Stimulated activated CD4-positive, alpha-beta T cell treated with anti-CD3 and anti-CD28 coated beads, Interleukin-15, amount 100 ng/mL, for 1 hour (primary cell): ENCODE measurements at places on chromosomes 2 and 18.

- DNase-seq = no peak
These were observed 93.5 kb upstream of the MGAT4A start for GRCh38 chr2:98824256-98825019.

GRCh38 chr18:48565105-48565504 lies 26.3 kb downstream of the CTIF start:
- no peak for DNase-seq

DNA sequence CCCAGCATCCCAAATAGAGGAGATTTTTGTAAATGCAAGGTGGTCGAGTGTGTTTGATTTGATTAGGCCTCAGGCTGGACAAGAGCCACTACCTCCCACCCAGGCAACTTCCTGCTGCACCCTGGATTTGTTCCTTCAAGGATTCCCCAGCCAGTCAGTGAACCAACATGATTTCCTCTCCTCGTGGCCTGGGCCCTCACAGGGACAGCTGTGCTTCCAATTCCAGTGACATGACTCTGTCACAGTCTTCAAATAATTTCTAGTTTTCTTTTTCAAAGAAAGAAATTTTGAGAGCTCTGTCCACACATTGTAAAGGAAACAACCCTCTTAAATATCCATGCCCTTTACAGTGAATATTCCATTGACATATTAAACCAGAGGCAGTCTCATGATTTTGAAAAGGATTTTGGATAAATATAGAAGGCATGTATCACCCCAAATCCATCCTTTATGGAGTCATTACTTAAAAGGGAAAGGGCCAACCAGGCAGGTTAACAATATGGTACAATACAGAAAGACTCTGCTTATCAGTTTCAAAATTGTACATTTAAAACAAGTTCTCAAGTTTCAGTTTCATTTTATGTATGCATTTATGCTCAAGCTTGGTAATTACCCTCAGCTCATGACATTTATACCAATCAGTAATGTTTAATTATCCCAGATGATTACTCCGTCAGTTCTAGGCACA lies 121.3 kb upstream of the FOSL2 start:
- no peak for DNase-seq

DNA sequence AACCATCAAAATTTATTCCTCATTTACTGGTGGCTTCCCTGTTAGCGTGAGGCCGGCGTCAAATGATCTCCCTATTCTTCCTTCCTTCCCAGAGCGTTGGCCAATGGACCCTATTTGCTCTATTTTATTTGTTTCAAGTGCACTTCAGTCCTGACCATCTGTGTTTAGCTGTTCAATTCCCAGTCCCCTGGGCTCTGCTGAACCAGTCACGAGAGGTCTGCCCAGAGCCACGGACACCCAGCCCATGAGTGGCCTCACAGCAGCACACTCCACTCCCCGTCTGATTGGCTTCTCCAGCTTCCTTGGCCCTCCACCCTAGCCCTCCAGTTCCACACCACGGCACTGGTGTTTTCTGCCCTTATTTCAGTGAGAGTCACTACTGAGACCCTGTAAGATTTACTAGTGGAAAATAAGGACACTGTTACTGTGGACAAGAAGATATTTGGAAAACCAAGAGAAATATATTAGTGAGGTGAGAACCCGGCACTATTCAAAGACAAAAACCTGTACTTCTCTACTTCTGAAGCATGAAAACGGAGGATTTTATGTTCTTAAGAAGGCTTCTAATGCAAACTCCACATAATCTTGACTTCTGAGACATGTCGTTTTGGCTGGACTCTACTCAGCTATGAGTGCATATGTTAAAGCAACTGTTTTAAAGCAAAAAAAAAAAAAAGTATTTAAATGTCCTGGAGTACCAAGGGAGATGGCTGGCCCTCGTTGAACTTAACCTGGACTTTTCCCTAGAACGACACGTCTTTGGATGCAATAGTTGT lies 86.6 kb downstream of the COL6A3 start:
- DNase-seq = no peak

GRCh38 chr2:27716301-27717069 lies 52.8 kb downstream of the SLC4A1AP start:
- no peak for DNase-seq

- no peak for DNase-seq
These were observed 61.8 kb upstream of the EFEMP1 start for GRCh38 chr2:55985406-55985805.

- no peak for DNase-seq
These were observed 198.6 kb downstream of the LRP1B start for GRCh38 chr2:141932261-141932660.

GRCh38 chr2:28398101-28398834 lies 5.6 kb downstream of the FOSL2 start:
- no peak for DNase-seq

GRCh38 chr2:70347831-70348230 lies 46.0 kb upstream of the FAM136A start:
- DNase-seq = no peak

GRCh38 chr2:60641811-60642788 lies 88.6 kb upstream of the BCL11A start:
- no peak for DNase-seq

- DNase-seq = peak; percentile 50
These were observed 308.9 kb downstream of the PDE11A start for GRCh38 chr2:177763531-177764265.

DNA sequence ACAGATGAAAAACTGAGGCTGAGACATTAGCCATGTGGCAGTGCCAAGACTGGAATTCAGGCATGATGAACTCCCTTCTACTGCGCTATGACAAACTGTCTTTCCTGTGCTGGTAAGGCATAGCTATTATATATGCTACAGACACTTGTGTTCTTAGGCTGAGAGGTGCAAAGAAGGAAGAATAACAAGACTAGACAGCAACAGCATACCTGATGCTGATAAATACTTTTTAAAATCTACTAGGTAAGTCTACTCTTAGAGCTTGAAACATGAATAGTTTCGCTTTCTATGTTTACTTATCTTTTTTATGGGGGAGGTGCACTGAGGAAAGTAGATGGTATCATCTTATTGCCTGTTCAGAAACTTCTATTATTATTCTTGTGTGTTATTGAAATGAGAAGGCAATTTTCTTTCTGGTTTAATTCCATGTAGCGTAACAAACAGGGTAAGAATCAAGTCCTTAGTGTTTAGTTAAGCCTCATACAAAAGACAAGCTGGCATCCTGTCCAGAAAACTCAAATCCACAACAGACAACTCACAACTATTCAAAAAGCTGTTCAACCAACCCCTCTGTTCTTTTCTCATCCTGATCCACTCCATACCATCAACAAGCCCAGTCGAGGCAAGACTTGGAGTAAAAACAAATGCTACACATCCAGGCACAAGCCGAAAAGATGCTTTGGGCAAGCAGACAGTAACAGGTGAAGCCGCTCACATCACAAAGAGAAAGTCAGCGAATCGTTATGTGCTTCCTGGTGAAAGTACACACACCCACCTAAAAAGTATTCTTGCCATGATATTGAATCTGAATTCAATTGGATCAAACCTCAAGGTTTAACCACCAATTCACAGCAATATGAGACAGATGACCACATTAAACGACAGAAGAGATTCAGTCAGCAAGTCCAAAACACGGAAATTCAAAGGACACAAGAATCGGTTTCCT lies 1.5 kb downstream of the TTC32 start:
- DNase-seq = no peak

DNA sequence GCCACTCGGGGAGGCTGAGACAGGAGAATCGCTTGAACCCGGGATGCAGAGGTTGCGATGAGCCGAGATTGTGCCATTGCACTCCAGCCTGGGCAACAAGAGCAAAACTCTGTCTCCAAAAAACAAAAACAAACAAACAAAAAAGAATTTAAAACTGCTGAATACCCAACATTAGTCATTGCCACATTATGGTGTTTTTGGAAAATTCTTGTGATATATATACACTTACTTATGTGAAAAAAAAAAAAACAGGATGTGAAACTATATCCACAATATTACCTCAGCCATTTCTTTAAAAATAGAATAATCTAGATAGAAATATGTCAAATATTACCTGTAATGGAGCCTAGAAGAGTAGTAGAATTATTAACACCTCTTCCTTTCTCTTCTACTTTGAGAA lies 288.3 kb upstream of the FN1 start:
- DNase-seq = no peak

GRCh38 chr2:46462936-46463335 lies 16.4 kb upstream of the TMEM247 start:
- no peak for DNase-seq

- DNase-seq = no peak
These were observed 95.9 kb downstream of the C1QL2 start for GRCh38 chr2:119062652-119063051.

DNA sequence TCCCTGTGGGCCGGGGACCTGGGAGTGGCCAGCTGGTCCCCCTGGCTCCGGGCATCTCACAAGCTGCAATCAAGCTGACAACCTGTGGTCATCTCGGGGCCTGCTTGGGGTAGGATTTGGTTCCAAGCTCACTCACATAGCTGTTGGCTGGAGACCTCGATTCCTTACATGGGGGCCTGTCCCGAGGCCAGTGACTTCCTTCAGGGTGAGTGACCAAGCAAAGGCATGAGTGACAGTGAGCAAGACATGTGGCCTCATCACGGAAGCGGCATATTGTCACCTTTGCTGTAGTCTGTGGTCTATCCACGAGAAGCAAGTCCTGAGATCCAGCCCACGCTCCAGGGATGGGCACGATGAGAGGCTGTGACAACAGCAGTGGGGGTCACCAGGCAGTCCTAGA lies 131.4 kb upstream of the ID2 start:
- DNase-seq = no peak

DNA sequence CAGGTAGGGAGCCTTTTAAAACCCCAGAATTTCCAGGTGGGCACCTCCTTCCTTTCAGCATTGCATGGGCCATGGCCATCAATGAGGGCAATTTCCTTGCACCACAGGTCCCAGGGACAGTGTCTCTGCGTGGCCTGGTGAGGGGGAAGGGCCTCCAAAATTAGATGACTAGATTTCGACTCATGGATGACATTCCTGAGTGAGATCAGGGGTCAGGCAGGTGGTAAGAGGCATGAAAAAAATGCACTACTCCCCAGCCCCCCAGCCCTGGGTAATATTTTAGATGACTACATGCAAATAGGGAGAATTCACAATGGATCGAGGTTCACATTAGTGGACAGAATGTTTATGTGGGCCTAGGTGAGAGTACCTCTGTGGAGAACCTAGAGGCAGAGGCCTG lies 19.0 kb upstream of the IGFBP5 start:
- no peak for DNase-seq

- no peak for DNase-seq
These were observed 63.3 kb upstream of the CSRNP3 start for GRCh38 chr2:165406173-165406572.

DNA sequence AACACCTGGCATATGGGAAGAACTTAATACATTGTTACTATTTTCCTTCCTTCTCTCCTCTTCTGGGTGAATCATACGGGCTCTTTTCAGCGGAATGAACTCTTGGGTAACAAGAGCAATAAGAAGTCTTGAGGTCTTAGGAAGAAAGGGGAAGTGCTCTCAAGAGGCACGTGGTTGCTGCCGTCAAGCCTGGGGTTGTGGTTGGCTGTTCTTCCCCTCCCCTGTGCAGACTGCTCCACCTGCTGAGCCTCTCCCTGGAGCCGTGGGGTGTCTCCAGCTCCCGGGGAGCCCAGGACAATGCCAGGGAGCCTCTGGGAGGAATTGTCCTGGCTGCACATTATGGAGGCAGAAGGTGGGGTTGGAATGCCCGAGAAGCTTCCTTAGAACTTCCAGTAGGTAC lies 19.4 kb downstream of the TOGARAM2 start:
- no peak for DNase-seq

DNA sequence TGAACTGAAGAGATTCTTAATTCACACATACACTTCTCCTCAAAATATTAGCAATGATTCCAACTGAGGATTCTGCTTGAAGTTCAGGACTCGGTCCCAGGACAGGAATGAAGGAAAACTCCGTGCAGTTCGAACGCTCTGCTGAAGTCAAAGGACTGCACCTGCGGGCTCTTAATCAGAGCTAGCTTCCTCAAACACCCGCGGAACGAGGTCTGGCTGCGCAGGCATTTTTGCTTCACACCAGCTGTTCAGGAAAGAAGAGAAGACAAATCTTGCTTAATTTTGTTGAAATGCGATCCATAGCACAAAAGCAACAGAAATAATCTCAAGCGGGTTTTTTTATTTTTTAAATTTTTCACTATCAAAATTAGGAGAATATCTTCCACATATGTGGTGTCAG lies 175.6 kb downstream of the LAMA1 start:
- no peak for DNase-seq

DNA sequence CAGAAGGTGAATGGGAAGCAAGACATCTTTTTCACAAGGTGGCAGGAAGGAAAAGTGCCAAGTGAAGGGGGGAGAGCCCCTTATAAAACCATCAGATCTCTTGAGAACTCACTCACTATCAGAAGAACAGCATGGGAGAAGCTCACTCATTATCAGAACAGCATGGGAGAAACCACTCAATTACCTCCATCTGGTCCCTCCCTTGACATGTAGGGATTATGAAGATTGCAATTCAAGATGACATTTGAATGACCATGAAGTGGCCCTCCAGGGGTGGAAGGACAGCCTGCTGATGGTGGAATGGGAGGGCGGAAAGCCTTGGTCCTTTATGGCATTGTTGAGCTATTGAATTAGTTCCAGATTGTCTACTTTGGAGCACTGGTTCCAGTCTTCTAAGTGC lies 413.0 kb upstream of the MEX3C start:
- DNase-seq = no peak

DNA sequence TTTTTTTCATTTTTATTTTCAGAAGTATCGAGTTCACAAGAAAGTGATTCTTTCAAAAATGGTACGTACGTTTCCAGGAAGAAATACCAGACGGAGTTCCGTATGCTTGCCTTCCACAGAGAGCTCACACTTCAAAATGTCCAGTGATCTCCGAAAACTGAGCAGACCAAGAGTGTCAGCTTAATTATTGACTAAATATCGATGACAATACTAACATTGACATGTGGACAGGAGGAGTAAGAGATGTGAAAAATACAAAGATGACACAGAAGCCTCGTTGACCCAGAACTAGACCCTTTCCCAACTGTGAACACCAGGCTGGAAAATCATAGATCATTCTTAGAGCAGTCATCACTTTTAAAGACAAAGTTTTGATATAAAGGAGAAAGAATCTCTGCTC lies 440.0 kb upstream of the POU3F3 start:
- no peak for DNase-seq

DNA sequence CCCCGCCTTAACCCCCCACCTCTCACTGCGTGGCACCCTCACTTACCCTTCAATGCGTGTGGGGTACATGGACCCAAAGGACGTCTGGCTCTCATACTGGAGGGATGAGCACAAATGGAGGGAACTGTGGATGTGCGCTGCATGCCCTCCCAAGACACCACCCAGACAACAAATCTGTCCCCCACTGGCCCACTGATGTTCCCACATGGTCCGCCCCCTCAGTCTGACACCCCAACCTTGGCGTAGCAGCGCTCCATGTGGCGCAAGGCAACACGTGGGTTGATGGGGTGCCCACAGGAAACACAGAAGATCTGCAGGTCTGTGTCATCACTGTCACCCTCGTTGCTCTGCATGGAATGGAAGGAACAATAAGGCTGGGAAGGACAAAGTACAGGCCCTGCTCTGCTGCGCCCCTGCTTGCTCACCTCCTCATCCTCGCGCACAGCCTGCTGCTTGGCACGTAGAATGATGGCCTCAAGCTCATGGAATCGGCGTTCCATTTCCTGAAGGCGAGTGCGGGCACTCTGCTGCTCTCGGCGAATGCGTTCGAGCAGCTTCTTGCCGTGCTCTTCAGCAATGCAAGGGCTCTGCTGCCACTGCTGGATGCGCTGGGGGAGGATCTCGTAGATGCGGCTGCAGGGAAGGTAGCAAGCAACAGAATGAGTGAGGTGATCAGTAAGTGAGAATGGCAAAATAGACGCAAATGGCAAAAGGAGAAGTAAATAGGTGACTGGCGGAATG lies 2.3 kb upstream of the MBD1 start:
- DNase-seq = no peak
